Right lobe of liver (tissue), 6 donors: ENCODE measurements at places on chromosomes 13 and 19.

DNA sequence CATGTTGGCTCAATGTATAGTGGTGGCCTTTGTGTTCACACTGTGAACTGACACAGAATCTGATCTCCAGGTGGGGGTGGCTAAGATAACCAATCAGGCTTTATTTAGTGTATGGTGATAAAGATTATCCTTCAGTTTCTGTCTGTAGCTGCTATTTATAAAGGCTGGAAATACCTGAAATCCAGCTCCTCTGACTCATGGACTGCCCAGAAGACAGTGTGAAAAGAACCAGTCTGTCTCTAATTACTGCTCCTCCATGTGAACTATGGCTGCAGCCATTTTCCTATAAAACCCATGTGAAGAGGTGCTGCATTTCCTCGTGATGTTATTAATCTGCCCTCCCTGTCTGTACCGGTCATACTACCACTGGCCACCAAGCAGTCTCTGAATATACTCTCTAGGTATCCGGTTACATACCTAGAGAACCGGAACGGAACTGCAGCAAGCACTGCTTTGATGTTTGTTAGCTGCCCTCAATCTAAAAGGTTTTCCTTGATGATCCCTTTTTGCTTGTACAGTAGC lies 238.0 kb downstream of the LHFPL6 start:
- DNase-seq = no peak

DNA sequence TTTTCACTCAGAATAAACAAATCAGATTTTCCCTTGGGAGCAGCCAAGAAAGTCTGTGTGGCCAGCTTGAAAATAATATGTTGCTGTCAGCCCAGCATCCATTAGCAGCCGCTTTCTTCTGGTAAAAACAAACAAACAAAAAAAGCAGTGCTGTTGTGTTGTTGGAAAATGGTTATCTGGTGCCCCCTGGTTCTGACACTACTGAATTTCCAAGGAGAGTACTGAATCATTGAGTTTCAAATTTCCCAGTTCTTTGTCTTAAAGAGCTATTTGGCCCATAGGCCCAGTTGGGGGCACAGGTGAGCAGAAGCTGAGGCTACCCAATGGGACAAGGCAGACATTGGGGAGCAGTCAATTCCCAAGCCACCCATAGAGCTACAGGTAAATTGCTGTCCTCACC lies 995.9 kb downstream of the UQCRFS1 start:
- no peak for DNase-seq

DNA sequence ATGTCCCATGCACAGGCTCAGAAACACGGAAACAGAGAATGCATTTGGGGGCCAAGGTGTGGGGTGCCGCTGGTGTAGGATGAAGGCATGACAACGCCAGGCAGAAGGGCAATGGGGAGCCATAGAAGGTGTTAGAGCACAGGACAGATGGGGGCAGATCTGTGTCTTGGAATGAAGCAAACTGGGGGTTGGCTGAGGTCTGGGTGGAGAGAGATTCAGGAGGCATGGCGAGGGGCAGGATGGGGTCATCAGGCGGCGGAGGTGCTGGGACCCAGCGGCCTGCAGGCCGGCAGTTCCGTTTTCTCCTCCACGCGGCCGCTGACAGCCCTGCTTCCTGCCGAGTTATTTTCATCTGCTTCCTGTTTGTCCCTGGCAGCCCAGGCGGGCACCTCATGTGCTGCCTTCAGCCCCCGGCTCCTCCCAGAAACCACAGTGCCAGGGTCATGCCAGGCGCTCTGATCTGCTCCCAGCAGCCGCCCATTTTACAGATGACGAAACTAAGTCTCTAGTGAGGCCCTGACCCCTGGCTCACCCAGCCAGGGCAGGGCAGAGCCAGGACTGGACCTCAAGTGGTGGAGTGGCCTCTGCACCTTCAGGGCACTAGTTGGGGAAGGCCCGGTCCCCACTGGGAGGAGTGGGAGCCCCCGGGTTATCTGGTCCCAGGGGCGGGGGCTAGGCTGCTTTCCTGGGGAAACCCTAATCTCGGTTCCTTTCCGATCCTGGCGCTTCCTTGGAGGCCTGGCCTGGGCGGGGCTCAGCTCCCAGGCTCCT lies 2.2 kb downstream of the ARHGAP45 start:
- DNase-seq = peak; percentile 84

DNA sequence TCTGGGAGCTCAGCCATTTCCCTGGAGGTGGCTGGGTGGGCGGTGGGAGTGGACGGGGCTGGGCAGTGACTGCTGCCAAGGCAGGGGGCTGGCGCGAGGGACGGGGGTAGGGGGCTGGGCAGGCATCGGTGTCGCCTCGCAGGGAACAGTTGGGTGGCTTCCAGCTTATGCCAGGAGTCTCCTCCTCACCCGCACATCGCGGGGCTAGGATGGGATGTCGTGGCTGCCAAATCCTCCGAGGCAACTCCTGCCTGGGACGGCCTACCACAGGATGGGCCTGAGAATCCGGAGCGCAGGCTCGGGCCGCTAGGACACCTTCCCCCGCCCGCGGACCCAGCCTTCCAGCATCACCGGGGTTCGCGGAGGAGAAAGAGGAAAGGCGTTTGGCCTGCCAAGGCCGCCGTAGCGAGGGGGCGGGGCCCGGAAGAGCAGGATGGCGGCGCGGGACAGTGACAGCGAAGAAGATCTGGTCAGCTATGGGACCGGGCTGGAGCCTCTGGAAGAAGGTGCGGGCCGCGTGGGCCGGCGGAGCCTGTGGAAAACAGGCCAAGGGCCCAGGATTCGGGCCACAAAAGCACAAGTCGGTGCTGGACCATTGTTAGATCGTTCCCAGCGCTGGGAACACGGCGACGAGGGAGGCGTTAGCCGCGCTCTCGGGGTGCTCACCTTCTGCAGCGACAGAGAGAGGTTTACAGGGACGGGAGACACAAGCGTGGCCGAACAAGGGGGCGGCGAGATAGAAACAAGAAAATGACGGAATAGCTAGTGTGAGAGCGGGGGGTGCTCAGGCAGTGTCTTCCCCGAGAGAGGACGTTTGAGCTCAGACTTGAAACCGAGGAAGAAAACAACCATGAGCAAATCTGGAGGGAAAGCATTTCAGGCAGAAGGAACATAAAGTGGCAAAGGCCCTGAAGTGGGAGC lies at the start of gene GPATCH1:
Gene GPATCH1, plus strand, starts transcription at position 421 of the 921 bp plus-strand sequence. Its CDS starts 13 bp downstream, at position 434.
- DNase-seq = peak; percentile 92

GRCh38 chr19:8702350-8702749 lies 3.8 kb upstream of the ACTL9 start:
- DNase-seq = no peak

GRCh38 chr19:4539693-4540581 lies at the start of gene LRG1:
LRG1 (minus strand) TSS chr19:4540036; CDS start chr19:4540013, 23 bp downstream.
- DNase-seq = peak; percentile 92

DNA sequence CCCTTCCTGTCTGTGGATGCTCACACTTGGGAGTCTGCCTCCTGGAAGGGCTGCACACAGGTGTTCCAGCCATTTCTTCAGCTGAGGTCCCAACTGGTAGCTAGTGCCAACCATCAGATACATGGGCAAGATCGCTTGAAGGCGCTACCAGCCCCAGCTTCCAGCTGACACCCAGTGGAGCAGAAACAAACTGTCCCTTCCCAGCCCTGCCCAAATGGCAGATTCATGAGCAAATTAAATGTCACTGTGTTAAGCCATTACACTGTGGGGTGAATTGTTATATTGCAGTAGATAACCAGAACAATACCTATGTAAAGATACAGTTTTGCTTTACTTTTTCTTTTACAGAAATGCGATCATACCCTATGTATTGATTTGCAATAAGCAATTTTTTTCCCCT lies 17.6 kb downstream of the ING1 start:
- DNase-seq = no peak

DNA sequence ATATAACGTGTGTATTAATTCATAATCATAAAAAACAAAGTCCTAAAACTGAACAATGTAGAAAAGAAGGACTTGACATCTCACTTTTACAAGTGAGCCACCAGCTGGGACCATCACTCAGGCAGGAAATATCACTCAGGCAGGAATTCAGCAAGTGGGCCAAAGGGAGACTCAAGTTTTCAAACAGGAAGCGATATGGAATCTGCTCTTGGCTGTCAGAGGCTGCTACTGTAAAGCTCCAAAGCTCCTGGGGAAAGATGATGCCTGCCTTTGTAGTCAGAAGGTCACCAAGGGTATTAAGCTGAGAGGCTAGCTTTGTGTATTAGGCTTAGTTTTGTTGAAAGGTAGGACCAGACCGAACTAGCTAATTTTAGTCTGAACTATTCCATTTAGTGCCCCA lies 5.5 kb upstream of the AKAP11 start:
- no peak for DNase-seq

GRCh38 chr13:101572456-101572855 lies 120.0 kb downstream of the ITGBL1 start:
- DNase-seq = no peak

DNA sequence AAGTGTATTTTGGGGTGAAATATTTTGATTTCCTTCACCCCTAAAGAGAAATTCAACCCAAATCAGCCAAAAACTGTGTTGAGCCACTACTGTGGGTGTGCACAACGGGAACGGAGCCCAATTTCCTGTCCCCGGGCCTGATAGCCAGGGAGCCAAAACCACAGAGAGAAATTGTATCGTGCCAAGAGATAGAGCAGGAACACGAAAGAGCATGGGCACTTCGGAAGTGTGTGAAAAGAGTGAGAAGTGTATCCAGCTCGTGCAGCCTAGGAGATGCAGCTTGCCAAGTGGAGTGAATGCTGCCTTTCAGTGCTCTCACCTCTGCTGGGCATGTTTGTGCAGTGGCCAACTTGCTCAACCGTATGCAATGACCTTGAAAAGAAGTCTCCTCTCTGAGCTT lies 19.4 kb upstream of the PLEKHF1 start:
- DNase-seq = no peak

DNA sequence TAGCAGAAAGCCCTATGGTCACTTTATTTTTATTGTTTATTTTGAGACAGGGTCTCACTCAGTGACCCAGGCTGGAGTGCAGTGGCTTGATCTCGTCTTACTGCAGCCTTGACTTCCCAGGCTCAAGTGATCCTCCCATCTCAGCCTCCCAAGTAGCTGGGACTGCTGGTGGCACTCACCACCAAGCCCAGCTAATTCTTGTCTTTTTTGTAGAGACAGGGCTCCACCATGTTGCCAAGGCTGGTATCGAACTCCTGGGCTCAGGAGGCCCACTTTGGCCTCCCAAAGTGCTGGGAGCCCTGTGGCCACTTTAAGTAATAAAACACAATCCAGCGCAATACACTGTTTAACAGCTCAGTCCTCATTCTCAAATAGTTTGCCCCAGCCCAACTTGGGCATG lies 69.3 kb downstream of the NUFIP1 start:
- DNase-seq = no peak

- no peak for DNase-seq
These were observed 128.0 kb upstream of the VSTM2B start for GRCh38 chr19:29397748-29398147.

DNA sequence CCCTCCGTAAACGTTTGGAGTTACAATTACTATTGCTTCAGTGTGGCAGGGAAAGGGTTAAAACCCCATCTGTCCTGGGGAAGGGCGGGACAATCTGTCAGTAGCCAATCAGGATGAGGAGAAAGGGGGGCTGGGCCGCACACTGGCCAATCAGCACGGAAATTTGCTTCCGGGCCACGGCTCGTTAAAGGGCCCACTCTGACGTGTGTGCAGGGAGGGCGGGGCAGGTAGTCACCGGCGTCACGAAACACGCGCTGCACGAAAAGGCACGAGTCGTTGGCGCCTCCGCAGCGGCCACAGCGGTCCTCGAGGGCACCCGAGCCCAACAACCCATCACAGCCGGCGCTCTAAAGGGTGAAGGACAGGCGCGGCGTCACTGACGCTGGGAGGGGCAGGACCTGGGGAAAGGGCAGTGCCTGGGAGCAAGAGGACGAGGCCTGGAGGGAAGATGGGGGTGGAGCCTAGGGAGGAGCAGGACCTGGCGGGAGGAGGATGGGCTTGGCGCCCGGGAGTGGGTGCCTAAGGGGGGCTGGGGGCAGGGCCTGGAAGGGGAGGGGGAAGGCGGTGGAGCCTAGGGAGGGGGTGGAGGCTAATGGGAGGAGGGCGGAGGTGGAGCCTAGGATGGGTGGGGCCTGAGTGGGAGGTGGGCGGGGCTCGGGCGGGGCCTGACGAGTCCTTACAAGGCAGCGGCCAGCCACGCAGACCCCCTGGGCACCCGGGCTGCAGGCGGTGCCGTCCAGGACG lies 4.9 kb downstream of the ADAMTSL5 start:
- DNase-seq = peak; percentile 90

DNA sequence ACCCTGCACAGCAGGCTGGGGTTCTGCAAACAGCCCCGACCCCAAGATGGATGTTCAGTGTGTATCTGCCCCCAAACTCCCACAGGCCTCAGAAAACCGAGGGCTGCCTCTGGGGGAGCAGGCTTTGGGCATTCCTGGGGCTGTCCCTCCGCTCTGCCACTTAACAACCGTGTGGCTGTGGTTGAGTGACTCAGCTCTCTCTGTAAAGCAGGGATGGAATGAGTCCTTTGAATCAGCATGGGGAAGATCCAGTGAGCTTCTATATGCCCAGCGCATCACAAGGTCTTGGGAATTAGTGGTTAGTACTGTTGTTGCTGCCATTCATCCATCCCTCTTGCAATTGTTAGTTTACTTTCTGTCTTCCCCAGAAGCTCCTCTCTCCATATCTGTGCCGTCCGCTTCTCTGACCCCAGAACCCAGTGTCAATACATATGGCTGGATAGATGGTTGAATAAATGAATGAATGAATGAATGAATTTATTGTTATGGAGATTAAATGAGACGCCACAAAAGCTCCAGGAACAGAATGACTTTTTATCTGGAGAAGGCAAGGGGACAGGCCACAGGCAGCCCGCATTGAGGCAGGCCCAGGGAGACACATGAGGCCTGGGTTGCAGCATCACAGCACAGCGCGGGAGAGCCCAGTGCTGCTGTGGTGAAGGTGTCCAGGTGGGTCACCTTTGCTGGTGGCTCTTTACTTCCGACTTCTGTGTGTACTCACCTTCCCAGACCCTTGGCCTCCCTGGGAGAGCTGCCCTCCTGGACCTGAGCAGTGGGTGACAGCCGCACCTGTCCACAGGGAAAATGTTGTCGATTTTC lies 89.2 kb downstream of the RGCC start:
- DNase-seq = no peak

GRCh38 chr13:113860665-113861432 lies 3.0 kb downstream of the GAS6 start:
- DNase-seq = no peak

DNA sequence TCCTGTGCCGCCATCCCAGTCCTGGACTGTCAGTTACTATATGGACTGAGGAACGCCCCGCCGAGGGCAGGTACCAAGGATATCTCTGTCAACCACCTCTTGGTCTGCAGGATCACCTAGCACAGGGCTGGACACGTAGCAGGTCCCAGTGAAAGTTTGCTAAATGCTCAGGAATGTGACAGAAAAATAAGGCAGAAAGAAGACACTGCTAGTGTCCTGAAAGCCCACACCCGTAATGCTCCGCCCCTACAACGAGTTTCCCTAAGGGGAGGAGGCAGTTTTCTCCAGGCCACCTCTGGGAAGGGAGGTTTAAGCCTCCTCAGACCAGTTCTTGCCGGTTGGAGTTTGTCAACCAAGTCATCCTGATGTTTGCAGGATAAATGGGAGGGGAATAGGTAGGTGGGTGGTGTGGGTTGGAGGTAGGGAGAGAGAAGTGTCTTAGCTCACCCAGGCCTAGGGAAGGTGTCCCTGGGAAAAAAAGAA lies 1.7 kb upstream of the SERTAD3 start:
- DNase-seq = no peak

- no peak for DNase-seq
These were observed 50.4 kb downstream of the C13orf46 start for GRCh38 chr13:113923376-113924063.
